NCI-H187 (cell line): ENCODE measurements at places on chromosomes 12 and 14.

- DNase-seq, result no peak
Measured at GRCh38 chr12:113863455-113863845, 102.7 kb downstream of the RBM19 start.

DNA sequence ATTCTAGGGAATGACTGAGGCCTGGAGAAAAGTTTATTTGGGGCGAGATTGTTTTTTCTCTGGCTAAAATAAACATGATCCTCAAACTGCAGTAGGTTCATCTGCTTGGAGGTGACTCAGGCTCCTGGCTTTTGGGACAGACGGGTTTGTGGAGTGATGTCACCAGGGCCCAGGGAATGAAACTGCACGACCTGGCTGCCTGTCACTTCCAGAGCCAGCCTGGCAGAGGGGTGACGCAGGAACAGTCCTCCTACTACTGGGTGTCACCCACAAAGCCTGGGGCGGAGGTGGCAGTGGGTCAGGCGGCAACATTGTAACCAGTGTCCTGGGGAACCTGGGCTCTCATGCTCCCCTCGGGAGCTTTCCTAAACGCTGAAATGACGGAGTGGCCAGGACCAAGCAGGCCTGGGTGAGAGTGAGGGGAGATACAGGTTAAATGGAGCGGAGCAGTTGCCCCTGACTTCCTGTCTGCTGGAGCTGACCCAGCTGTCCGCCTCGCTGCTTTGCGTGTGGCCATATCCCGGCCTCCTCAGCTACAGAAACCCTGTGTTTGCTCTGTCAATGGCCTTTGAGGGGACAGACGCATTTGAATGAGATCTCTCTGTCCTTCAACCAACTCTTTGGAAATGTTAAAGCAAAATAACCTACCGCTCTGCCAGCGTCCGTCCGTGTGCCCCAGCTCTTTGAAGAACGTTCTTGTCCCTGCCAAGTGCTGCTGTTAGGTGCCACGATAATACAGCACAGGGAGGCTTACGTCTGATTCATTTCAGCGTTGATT is 6.5 kb downstream of the HIP1R start:
- DNase-seq, result no peak

DNA sequence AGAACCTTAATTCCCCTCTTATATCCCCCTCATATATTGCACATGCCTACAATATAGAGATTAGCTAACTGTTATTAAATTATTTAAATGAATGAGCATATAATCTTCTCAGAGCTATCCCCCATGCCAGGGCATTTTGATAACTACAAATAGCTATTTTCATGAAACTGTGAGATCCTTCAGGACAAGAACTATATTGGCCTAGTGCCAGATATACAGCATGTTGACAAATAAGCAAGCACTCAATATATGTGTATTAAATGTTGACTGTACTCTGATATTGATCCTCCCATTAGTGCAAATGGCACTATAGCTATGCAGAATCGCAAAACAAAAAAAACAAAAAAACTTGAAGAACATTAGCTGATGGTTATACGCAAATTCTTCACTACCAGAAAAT is 134.1 kb upstream of the OTX2 start:
- no peak for DNase-seq

DNA sequence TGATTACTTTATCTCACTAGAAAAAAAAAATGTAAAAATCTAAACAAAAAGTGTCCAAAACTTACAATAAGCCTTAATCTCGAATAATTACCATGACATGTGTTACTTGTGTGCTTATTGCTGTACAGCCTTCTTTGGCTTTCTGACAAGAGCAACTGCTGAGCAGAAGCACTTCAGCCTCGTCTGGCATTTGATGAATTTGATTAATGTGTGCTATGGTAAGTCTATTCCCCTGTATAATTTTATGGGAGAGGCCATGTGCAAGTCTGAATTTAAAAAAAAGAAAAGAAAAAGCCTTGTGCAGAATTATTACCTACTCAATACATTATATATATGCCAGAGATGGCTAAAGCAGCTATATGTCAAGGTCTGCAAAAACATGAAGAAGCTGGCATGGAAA is 113.9 kb downstream of the AEBP2 start:
- DNase-seq, result no peak

GRCh38 chr14:93059917-93060545 is 55.7 kb downstream of the ITPK1 start:
- DNase-seq, result no peak

DNA sequence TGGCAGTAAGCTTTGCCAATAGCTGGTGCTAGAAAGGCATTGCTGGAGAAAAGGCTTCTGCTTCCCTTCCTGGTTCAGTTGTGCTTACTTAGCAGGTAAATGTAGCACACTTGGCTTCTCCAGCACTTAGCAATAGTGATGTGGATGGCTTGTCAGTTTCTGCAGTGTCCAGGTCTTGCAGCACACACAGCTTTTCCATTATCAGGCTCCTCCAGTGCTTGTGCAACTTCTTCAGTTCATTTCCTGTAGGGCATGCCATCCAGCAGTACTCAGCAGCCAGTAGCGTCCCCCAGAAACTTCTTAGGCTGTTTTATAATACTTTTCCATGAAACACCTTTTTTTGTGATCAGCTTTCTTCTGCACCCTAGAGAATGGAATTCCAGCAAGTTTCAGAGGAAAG is 154.6 kb downstream of the SLC6A15 start:
- DNase-seq, result no peak

DNA sequence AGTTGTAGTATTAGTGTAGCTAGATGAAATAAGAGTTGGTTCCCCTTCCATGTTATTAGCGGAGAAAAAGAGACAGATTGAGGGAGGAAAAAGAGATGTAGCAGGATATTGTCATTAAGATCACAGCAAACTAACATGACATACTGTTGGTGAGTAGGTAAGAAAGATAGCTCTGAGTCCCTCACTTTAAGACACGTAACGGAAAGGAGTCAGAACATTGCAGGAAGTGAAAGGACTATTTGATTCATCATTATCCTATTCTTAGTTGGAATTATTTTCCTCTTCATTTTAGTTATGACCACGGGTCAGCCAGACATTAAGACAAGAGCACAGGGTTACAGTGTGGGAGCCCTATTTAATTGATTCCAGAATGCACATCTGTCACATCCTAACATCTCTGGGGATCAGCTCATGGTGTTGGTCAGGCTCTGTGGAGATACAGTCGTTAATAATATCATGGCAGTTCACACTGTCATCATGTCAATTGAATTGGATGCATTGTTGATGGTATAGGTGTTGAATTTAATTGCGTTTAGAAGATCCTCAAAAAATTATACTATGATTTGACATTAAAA is 55.0 kb downstream of the TMX1 start:
- no peak for DNase-seq

- DNase-seq, result no peak
Measured at GRCh38 chr12:110917467-110917866, 2.9 kb downstream of the MYL2 start.

DNA sequence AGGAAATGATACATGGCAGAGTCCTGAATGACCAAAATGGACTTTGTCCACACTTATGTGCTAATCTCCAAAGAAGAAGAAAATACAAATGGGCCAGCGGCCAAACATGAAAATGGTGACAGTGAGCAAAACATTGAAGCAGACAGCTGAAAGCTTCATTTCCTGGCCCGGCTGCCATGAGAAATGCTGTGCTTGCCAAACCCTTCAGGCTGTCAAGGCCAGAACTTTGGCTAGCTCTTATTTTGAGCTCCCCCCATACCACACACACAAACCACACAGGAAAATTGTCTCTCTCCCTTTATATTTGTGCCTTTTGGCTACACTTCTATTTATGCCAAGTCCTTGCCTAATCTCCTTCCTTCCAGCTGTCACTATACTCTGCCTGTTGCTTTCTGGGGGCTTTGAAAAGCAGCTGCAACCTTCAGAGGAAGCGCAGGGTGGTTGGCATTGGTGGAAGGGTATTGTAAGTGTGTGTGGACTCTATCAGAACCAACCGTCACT is 323.8 kb downstream of the RAD51B start:
- no peak for DNase-seq

DNA sequence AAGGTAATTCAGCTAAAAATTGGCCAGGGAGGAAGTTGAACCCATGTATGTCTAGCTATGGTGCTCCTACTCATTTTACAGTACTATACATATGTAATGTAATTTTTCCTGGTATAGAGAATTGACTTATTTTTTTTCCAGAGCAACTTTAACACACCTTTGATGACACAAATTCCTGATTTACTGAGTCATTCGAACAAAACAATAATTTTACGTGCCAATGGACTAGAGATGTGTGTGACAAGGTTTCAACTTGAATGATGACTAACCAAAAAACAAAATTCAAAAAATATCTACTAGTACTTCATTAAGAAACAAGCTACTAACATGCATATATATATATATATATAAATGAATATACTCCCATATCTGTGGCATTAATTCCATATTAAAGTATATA is 180.5 kb downstream of the KITLG start:
- no peak for DNase-seq

DNA sequence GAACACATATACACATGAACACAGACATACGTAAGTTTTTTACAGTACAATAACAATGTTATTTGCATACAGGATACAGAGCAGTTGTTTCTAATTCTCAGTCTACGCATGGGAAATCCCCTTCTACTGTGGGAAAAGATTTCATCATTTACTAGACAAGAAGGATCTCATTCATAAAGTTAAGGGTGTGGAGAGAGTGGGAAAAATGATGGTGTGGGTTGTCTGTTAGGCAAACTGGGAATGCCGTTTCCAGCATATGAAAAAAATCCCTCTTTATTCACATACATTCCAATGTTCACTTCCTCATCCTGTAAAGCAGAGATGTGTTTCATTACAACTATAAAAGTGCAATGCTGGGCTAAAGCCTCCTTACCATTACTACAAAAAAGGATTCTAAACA is 120.9 kb downstream of the SINHCAF start:
- DNase-seq, result no peak

- peak; percentile 60 for DNase-seq
Measured at GRCh38 chr12:50070314-50071060, 13.1 kb downstream of the ASIC1 start.

DNA sequence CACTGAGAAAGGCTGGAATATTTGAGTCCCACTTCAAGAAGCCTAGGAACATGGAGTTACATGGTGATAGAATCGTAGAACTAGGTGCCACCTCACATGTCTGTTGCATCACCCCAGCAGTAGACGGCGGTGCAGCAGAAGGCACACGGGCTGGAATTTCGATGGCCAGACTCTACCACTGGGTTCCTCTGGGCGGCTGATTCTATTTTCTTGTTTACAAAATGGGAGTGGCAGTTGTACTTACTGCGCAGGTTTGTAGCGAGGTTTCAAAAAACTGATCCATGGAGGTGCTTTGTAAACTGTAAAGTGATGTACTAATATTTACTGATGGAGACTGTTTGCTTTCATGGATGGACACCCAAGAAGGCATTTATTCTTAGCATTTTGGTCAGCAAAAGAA is 45.7 kb downstream of the WDR20 start:
- DNase-seq, result no peak

DNA sequence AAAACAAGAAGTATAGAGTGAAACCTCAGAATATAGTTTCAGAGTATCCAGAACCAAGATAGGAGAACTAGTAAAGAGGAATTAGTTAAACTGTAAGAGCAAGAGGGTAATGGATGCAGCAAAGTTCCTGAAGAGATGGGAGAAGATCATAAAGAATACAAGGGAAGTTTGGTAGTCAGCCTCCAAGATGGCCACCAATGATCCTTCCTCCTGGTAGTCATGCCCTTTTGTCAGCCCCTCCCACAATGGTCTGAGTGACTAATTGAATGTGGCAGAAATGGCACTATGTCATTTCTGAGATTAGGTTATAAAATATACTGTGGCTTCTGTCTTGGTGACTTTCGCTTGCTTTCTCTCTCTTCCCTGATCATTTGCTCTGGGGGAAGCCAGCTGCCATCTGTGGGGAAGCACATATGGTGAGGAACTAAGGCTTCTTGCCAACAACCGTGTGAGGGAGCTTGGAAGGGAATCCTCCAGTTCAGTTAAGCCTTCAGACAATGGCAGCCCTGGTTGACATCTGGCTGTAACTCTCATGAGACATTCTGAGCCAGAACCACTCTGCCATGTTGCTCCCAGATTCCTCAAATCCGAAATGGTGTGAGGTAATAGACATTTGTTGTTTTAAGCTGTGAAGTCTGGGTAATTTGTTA is 55.3 kb upstream of the AMN1 start:
- DNase-seq, result no peak

DNA sequence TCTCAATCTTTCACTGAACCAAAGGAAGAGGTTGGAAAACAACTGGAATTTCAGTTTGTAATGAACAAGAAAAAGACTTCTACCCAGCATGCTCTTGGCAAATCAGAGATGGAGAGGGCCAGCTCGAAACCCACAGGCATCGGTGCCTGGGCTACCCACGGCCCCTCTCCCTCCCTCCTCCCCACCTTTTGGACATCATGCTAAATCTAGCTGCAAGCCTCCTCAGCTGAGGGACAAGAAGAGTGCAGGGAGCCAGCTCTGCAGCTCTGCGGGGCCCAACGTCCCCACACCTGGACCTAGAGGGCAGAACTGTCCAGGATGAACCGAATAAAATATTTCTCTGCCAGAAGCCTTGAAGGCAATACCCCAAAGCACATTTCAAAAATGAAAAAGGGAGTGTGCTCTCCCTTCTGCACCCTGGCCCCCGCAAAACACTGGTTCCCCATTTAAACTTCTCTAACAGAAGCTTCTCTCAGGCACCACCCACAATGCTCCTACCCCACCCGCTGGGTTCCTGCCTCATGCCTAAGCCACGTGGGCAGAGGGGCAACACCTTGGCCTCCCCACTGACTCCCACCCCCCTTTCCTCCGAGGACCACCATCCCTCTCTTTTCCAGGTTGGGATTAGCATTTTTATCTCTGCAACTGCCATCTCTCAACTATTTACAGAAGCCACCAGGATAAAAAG is 8.2 kb downstream of the CAMKK2 start:
- DNase-seq, result no peak

DNA sequence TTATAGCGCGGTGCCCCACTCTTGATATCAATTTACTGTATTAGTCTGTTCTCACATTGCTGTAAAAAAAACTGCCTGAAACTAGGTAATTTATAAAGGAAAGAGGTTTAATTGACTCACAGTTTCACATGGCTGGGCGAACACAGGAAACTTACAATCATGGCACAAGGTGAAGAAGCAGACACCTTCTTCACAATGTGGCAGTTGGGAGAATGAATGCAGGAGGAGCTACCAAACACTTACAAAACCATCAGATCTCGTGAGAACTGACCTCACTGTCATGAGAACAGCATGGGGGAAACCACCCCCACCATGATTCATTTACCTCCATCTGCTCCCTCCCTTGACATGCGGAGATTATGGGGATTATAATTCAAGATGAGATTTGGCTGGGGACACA is 42.3 kb downstream of the FBXO34 start:
- no peak for DNase-seq

GRCh38 chr12:12636641-12637040 is 25.0 kb downstream of the CREBL2 start:
- no peak for DNase-seq

DNA sequence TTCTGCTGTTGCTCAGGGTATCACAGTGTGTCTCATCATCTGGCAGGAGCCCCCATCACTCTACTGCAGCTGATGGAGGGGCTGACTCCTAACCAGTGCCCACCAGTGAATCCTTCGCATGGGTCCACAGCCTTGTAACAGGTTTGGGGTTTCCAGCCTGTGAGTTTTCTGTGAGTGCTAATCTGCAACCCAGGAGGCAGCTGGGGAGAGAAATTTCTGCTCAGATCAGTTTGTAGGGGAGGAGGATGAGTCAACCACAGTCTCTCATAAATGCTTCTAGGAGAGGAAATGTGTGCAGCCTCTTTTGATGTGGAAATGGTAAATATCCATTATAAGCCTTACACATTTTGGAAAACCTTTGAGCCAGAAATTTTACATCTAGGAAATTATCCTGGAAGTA is 871.3 kb downstream of the AACS start:
- DNase-seq, result no peak

- DNase-seq, result no peak
Measured at GRCh38 chr12:56103066-56103711, 1.2 kb upstream of the PA2G4 start.

- DNase-seq, result no peak
Measured at GRCh38 chr12:75684678-75685616, 173.5 kb upstream of the KRR1 start.
